ENCODE measurements at places on chromosomes 1 and 21. TPM values are rescaled to one million over a fixed set of nuclear protein-coding genes. Genes with fewer than 3 reads are reported as not detected.

The PLA2G2E gene
- total RNA-seq = not detected

The GABPA gene
- 40.2 TPM for total RNA-seq

The RYR2 gene
- 0.21 TPM for total RNA-seq

The FCGR3A gene
- 27.8 TPM for total RNA-seq
